ENCODE measurements at places on chromosomes 12 and 14.

DNA sequence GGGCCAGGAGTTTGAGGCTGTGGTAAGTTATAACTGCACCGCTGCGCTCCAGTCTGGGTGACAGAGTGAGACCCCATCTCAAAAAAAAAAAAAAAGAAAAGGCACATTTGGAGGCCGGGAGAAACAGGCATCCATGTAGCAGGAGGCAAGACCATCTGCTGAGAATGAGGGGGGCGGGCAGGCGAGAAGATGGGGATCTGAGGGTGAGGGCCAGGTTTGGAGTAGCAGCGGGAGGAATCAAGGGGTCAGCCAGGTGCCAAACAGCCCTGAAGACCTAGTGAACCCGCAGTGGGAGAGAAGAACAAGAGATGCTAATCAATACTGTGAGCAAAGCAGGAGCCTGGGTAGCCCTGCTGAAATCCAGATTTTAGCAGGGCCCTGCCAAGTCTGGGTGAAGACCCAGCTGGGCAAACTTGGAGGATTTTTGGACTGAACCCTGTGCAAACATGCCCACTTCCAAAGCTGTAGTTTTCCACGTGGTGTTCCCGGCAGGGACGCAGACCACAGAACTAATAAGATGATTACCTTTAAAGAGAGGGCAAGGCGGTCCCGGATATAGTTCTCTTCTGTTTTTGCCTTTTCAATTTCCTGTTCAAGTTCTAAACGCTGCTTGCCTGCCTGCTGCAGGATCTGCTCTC is 61.0 kb downstream of the NIN start:
- no peak for DNase-seq

GRCh38 chr14:54839701-54840119 is 62.9 kb downstream of the GCH1 start:
- no peak for DNase-seq

GRCh38 chr12:106301241-106301610 is 1.3 kb upstream of the TCP11L2 start:
- no peak for DNase-seq

DNA sequence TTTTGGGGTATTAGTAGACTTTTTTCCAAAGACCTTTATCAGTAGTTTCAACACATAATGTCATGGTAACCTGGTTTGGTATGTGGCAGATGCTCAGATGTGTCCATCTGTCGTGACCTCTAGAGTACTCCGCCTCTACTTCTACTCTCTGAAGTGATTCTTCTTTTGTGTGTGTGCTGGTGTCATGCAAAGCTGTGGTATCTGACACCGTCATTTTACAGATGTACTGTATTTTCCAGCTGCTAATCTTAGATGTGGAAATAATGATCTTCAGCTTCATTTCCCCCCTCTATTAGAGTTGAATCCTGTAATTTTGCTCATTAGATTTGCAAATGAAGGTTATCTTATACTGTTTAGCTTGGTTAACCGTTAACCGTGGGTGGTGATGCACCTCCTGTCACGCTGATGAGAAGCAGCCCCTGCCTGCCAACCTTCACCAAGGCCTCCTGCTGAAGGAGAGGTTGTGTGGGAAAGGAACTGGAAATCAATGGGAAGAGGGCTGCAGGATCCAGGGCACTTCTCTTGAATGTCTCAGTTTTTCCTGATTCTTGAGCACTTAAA is 222.4 kb upstream of the AMIGO2 start:
- no peak for DNase-seq

GRCh38 chr14:36021030-36021422 is 155.5 kb downstream of the PTCSC3 start:
- DNase-seq = no peak

GRCh38 chr12:23626791-23627190 is 322.7 kb downstream of the SOX5 start:
- no peak for DNase-seq

All from NCI-H1048 (cell line).